Endodermal cell (in vitro differentiated cells): ENCODE measurements at places on chromosomes 11 and 22.

DNA sequence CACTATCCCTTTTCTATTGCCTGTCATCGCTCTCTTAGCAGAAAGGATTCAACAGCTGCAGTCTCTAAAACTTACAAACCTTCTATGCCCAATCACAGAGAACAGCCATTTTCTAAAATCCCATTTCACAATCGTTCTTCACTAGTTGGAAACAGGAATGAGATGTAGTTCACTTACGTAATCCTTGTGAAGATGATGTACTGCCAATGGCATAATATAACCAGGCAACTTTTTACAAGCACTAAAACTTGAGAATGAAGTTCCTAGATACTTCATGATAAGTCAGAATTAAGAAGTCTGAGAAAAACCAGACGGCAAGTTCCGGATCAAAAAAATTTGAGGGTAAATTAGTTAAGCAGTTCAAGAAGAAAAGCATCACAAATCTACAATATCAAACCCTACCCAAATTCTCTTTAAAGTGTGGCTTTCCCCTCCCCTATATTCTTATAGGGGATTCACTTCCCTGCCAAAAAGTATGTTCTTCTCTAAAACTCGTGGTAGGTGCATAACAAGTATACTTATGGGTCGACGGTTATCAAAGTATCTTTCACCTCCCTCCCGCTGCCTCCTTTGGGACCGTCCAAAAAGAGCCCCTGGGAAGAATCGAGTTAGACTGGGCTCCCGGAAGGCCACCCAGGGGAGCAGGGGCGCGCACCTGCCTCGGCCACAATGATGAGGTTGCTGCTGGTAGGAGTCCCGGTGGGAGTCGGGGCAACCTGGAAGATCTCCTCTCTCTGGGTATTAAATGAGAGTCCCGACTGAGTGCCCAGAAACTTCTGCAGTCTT, 666 bp downstream of the MSANTD4 start:
- no peak for DNase-seq

DNA sequence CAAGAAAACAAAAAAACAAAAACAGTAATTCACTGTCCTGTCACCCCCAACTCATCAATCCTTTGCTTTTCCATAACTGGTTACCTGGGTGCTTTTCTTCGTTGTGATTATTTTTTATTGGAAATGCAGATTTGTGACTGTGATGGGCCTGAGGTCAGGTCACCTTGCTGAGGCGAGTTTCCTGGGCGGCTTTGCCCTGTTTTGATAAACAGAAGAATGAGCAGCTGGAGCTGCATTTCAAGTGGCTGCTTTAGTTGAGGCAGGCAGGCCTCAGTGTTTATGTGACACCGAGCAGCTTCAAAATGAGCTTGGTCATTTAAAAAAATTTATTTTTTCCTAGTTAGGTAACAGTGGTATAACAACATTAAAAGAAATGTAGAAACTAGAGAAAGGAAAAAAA, 22.2 kb downstream of the PTPRJ start:
- DNase-seq: no peak

- no peak for DNase-seq
These were observed 101.8 kb downstream of the USP35 start for GRCh38 chr11:78290293-78291176.

GRCh38 chr22:48942698-48943566, 884.7 kb downstream of the BRD1 start:
- DNase-seq: peak; percentile 27

DNA sequence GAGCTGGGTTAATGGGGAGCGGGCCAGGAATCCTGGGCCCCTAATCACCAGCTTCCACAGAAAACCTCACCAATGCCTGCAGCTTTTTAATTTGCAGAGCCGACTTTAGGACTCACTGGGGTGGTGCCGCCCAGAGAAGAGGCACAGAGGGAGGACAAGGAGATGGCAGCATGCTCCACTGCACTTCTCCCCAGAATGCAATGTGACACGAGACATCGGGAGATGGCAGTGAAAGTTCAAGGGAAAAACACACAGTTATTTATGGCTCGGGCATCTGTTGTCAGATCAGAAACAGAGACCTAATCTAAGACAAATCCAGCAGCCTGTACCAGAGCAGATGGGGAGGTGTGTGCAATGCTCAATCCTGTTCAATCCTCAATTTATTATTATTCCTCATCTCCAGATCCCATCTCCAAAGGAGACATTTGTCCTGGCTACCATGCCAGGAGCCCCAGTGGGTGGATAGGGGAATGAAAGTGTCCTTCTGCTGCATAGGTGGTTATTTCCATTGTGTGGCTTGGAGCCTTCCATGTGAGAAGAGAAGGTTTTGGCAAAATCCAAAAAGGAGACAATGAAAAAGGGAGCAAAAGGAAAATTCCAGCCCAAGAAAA, 250.0 kb downstream of the NXPE2 start:
- no peak for DNase-seq
